ENCODE measurements at places on chromosomes 16 and 17. TPM values are rescaled to one million over a fixed set of nuclear protein-coding genes. Genes with fewer than 3 reads are reported as not detected.

DNA sequence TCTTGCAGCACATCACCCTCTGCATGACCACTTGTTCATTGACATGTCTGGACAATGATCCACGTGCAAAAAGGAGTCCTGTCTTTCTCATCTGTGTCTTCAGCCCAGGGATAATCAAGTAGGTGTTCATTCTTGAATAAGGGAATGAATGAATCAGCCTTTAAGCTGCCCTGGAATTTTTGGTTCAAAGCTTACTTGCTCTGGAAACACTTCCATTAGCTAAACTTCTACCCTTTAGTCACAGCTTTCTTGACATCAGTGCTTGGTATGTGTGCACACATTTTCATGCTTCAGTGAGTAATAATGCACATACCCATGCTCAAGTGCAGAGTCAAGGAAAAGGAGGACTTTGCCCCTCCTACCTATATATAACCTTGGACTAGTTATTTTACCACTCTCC lies 103.0 kb upstream of the CDH13 start:
- DNase-seq: no peak

DNA sequence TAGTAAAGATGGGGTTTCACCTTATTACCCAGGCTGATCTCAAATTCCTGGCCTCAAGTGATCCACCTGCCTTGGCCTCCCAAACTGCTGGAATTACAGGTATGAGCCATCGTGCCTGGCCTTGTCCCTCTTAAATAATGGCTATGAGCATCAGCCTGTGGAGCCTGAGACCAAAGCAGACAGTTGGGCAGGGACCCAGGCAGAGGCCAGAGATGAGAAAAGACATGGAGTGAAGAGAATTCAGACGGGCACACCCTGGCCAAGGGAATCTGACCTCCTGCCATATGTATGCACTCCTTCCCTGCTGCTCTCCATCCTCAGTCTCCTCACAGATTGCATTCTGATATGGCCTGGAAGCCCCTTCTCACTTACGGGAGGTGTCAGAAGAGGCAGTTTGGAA lies 98.4 kb upstream of the DNAH9 start:
- no peak for DNase-seq

DNA sequence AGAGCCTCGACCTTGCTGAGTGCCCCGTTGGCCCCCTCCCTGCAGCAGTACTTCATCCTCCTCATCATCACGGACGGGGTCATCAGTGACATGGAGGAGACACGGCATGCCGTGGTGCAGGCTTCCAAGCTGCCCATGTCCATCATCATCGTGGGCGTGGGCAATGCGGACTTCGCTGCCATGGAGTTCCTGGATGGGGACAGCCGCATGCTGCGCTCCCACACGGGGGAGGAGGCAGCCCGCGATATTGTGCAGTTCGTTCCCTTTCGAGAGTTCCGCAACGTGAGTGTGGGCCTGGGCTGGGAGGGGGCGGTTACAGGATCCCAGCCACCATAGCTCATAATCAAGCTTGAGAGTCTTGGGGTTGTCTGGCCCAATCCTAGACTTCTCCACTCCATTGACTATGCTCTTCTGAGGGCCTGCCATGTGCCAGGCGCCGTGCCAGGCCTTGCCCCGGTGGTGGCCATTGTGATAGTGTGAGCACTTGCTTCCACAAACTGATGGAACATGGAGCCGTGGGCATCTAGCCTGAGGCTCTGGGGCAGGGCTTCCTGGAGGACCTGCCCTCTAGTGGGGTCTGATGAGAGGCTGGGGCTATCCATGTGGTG lies 39.7 kb downstream of the PSME3IP1 start:
- no peak for DNase-seq

GRCh38 chr17:27530764-27531391 lies 74.6 kb downstream of the KSR1 start:
- peak; percentile 56 for DNase-seq

- DNase-seq: peak; percentile 73
These were observed 18.8 kb upstream of the PHOSPHO1 start for GRCh38 chr17:49249292-49249794.

GRCh38 chr16:57797526-57798266 lies 4.6 kb downstream of the KIFC3 start:
- DNase-seq: no peak

DNA sequence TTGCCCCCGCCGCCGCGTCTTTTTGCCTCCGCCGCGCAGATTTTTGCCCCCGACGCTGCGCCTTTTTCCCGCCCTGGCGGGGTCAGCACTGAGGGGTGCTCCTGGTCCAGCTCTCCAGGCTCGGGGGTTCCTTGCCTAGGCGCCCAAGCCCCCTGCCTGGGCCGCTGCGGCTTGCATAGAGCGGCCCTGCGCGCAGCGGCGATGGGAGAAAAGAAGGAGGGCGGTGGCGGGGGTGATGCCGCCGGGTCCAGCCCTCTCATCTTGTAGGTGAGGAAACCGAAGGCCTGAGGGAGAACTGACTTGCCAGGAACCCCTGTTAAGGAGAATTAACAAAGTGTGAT lies 330.8 kb upstream of the WSB1 start:
- DNase-seq: no peak

- DNase-seq: no peak
These were observed 33.6 kb upstream of the ANKFY1 start for GRCh38 chr17:4297351-4297750.

GRCh38 chr17:37109731-37110710 lies 161.3 kb downstream of the AATF start:
- no peak for DNase-seq

- DNase-seq: peak; percentile 67
These were observed 7.8 kb downstream of the SUPT4H1 start for GRCh38 chr17:58344047-58344790.

- DNase-seq: no peak
These were observed 35.2 kb upstream of the CBX4 start for GRCh38 chr17:79874329-79874981.

GRCh38 chr16:47858333-47858982 lies 297.3 kb downstream of the ABCC12 start:
- no peak for DNase-seq

DNA sequence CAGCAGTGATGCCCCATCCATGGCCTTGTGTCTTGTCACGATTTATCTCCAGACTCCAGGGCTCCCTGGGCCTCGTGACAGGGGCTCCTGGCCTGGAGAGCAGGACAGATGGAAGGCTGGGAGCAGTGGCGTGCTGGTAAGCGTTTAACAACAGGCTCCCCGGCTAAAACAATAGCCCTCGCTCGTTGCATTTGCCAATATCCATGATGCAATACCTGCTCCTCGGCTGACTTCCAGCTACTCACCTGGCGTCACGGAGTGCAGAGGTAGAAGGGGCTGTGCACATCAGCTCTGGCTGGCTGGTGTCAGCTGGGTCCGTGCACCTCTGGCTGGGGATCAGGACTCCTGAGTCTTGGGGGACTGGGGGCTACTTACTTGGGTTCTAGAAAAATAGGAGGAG lies 1.5 kb upstream of the BICDL2 start:
- DNase-seq: no peak

DNA sequence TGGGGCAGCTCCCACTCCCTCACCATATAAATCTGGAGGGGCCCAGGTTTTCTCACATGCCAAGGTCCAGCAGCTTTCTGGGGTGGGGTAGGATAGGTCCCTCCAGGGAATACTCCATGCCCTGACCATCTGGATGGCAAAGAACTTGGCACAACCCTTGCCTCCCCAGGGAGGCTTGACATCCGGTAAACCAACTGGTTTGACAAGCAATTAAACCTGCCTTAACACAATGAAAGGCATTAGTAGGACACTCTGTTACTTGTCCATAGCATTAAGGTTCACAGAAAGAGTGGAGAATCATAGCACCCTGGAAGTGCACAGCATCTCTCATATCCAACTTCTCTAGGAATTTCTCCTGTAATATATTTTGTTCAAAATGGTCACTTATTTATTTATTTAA lies 63.9 kb upstream of the MAF start:
- no peak for DNase-seq

DNA sequence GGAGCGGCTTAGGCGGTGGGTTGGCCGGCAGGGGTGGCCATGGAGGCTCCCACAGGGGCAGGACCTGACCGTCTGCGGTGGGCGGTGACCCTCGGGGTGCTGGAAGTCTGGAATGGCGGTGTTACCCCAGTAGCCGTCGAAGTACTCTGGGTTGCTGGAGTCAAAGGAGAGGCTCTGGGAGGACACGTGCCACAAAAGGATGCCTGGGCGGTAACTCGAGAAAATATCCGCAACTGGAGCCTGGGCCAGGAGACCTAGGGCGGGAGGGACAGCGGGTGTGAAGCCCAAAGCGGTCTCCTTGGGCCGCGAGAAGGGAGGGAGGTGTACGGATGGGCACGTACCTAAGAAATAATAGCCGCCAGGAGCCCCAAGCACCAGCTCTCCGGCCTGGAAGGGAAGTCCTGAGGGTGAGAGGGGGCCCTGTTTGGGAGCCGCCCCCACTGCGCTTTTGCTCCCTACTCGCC lies 4.6 kb downstream of the ITGA2B start:
- DNase-seq: peak; percentile 42

GRCh38 chr16:30356401-30357084 lies 1.4 kb upstream of the CD2BP2 start:
- DNase-seq: no peak

- DNase-seq: peak; percentile 71
These were observed 114.0 kb downstream of the CMIP start for GRCh38 chr16:81558444-81559175.

DNA sequence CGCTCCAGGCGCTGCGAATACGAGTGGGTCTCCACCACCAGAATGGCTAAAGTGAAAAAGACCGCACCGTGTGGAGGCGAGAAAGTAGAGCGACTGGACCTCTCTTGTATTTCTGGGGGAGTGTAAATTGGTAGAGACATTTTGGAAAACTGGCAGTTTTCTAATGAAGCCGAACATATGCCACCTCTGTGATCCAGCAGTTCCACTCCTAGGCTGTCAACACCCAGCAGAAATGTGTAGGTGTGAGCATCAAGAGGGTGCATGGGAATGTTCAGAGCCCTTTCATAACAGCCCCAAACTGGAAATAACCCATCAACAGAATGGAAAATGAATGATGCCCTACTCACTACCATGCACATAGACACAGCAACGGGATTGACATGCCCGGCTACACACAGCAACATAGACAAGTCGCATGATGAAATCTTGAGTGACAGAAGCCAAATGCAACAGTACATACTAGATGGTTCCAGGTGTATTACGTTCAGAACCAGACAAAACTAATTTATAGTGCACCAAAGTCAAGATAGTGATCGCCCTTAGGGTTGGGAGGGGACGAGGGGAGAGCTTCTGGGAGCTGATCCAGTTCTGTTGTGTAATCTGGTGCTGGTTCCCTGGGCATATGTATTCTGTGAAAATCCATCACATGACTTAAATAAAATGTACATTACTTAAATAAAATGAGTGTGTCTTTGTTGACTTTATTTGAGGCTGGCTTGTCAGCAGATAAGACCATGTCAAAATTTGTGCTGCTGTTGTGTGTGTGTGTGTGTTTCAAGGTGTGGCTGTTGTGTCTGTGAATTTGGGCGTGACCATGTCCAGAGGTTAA lies 877 bp upstream of the BCL7C start:
- DNase-seq: peak; percentile 29

DNA sequence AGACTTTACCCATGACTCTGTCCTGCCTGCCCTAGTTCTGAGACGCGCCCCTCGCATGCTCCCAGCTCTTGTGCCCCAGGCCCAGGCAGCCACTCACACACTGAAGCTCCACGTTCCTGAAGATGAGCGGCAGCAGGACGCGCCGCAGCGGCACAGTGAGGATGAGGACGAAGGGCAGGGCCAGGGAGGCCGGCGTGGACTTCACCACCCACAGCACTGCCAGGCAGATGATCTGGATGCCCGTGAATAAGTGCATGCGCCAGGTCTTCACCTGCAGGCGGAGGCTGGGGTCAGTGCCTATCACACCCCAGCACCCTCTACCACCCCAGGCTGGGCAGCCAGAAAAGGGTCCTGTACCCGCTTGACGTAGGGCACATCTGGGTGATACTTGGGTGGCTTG lies 16.9 kb downstream of the SLC4A1 start:
- no peak for DNase-seq

GRCh38 chr16:52855463-52855862 lies 197.2 kb downstream of the CHD9NB start:
- DNase-seq: no peak

GRCh38 chr16:83648347-83648746 lies 159.4 kb upstream of the HSBP1 start:
- no peak for DNase-seq

- DNase-seq: no peak
These were observed 249.3 kb upstream of the CIBAR2 start for GRCh38 chr16:85361441-85362118.

GRCh38 chr16:89268987-89269735 lies 51.7 kb downstream of the ZNF778 start:
- no peak for DNase-seq

- no peak for DNase-seq
These were observed 1.4 kb upstream of the SLC5A11 start for GRCh38 chr16:24844101-24845030.

DNA sequence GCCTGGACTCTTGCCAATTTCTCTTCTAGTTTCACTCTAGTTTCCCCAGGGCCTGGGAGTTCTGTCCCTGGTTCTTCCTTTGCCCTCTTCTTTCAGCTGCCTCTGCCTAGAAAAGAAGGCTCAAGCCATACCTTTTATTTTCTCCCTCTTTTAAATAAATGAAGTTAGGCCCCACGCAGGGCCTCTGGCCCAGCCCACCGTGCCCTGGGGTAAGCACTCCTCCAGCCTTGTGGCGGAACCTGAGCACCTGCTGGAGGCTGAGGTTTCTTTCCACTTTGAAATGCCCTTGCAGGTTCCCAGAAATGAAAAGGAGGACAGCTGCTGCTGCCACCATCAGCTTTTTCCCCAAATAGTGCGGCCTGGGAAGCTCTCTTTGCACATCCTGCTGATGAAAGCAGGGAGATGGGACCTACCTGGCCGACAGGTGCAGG lies 139.4 kb downstream of the CCDC182 start:
- peak; percentile 80 for DNase-seq

GRCh38 chr16:48310908-48311641 lies 63.7 kb upstream of the ABCC11 start:
- no peak for DNase-seq

- peak; percentile 50 for DNase-seq
These were observed 580 bp downstream of the TANC2 start for GRCh38 chr17:62966426-62967204.

- DNase-seq: peak; percentile 58
These were observed 10.1 kb upstream of the COG1 start for GRCh38 chr17:73182616-73183310.

GRCh38 chr16:24822974-24823373 lies 22.8 kb upstream of the SLC5A11 start:
- DNase-seq: no peak

GRCh38 chr17:61770043-61770442 lies 93.3 kb downstream of the BRIP1 start:
- DNase-seq: no peak

The TLCD3A gene
- polyA plus RNA-seq: 15.6 TPM

The ZNF205 gene
- polyA plus RNA-seq: 12.1 TPM

The KRT13 gene
- 177 TPM for polyA plus RNA-seq

The BAHCC1 gene
- polyA plus RNA-seq: 14.4 TPM

The OR3A2 gene
- 0.11 TPM for polyA plus RNA-seq

The NACA2 gene
- 1.7 TPM for polyA plus RNA-seq

The TEKT3 gene
- polyA plus RNA-seq: 1.1 TPM

The RASD1 gene
- 4.5 TPM for polyA plus RNA-seq

The CIBAR2 gene
- polyA plus RNA-seq: not detected

The TAT gene
- not detected for polyA plus RNA-seq

The MARCHF10 gene
- 0.17 TPM for polyA plus RNA-seq

The CRAMP1 gene
- 14.2 TPM for polyA plus RNA-seq

The RHBDL3 gene
- 1.1 TPM for polyA plus RNA-seq

The ATP2C2 gene
- polyA plus RNA-seq: 0.39 TPM

The CDH3 gene
- 1.2 TPM for polyA plus RNA-seq

All from muscle of leg (tissue), 16 donors.